ENCODE measurements at places on chromosomes 4 and X.
A peak's percentile ranks its signal among the peaks of the same experiment; 100 is the strongest.

GRCh38 chr4:161920304-161921052, 243.3 kb downstream of the FSTL5 start:
- DNase-seq: no peak

DNA sequence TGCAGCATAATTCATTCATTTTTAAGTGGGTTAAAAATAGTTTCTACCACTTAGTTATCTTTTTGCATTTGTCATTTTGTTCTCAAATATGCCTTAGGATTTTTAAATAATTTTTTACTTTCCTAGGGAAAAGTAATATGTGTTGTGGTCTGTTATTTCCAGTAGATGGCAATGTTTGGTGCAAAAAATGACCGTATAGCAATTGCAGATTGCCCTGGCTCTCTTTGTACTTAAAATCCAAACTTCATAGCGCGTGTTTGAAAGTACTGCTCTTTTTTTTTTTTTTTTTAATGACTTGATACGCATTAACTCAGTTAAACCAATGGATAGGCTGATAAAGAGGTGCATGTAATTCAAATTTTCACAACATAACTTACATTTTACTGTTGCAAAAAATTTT, 74.4 kb upstream of the RBMX start:
- no peak for DNase-seq

- DNase-seq: no peak
These were observed 177.8 kb upstream of the C1QTNF7 start for GRCh38 chr4:15250021-15250441.

DNA sequence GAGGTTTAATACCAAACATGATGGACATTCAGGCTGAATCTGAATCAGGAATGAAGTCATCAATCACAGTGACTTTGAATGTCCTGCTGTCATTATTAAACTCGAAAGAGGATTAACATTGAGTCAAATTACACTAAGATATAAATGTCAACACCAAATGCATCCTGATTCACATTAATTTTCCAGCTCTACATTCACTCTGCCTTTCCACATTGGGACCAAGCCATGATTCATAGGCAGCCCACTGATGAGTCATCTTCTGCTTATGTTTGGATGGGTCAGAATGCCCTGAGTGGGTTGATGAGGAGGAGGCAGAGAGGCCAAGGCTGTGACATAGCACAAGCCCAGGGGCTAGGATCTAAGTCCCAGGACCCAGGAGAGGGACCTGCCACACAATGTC, 247.6 kb upstream of the RPS6KA3 start:
- no peak for DNase-seq

DNA sequence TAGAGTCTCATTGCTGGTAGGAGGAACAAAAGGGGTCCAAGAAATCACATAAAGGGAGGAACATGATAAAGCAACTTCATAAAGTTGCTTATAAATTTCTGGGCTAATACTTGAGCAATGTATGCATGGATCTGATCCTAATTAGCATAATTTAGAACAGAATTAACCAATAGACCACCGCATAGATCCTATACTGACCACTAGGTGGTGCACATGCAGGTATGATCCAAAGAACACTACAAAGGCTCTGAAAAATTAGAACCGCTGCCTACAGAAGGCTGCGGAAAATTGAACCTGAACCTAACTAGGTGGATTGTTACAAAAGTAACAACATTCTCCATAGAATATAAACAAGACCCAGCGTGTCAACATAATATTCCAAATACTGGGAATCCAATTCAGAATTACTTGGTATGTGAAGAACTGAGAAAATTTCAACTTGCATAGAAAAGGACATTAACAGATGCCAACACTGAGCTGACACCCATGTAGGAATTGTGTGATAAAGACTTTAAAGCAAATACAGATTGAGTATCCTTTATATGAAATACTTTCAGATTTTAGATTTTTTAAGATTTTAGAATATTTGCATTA, 23.3 kb downstream of the BRCC3 start:
- peak; percentile 27 for DNase-seq

DNA sequence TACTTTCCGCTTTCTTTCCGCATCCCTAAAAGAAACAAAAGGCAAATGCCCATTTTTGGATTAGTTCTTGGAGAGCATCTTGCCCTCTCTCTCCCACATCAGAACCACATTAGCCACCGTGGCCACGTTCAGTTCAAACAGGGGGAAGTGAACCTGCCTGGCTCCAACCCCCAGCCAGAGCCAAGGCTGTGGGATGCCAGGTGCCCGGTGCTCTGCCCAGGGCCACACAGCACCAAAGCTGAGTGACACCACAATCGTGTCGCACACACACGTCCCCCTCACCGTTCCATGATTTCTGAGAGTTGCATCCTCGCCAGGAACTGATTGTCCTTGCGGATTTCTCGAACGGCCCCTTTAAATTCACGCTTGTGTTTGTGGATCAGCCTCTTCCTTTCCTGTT, 24.3 kb downstream of the NOP14 start:
- DNase-seq: no peak

- DNase-seq: no peak
These were observed 335.2 kb downstream of the PCDH10 start for GRCh38 chr4:133484287-133484686.

DNA sequence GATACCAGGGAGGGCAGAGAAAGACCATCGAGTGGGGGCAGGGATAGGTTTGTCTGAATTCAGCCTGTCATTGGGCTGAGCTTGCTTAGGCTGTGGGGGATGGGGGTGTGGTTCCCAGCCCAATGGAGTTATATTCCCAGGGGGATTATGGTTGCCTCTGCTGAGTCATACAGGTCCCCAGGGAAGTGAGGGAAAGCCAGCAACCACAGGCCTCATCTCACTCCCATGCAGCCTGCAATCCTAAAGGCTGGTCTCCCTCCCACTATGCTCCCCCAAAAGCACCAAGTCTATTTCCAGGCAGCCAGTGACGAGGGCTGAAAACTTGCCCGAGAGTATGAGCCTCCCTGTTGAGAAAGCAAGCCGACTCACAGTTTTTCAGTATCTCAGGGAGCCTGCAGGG, 39.3 kb downstream of the AFM start:
- no peak for DNase-seq

GRCh38 chr4:77820649-77821561, 1.7 kb upstream of the CNOT6L start:
- DNase-seq: no peak

- DNase-seq: no peak
These were observed 27.1 kb downstream of the TSC22D3 start for GRCh38 chrX:107748506-107748905.

DNA sequence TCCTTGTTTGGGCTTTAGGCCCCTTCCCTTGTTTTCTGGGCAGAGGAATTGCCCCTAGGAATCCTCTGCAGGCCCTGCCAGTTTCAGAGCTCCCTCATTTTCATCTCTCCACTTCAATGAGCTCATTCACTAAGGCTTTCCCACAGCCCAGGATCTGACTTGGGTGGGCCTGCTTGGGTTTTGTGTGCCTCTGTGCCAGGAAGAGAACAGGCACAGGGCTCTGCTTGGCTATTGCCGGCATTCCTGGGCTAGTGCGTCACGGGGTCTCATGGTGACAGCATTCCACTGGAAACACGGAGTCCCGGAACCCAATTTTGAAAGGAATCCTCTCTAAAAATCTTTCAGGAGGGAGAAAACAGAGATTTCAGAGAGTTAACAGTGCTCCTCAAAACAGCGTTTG, 150.5 kb downstream of the VCX3A start:
- DNase-seq: peak; percentile 39

DNA sequence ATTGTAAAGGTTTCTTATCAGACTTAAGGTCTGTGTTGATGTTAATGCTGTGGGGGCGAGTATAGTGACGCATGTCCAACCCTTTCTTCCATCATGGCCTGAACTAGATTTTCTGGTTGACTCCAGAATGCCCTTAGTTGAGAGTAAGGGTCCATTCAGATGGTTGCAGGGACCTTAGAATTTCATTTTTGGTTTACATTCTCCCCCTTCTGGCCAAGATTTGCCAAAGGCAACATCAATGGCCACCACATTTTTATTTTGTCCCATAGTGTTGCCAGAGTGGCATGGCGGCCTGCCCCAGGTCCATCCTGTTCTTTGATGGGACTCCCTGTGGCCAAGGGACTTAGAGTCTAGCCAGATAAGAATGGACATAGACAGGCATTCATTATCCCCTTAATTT, 368.5 kb downstream of the GPM6A start:
- DNase-seq: no peak

GRCh38 chrX:3094261-3094660, 53.0 kb downstream of the ARSF start:
- DNase-seq: peak; percentile 1

DNA sequence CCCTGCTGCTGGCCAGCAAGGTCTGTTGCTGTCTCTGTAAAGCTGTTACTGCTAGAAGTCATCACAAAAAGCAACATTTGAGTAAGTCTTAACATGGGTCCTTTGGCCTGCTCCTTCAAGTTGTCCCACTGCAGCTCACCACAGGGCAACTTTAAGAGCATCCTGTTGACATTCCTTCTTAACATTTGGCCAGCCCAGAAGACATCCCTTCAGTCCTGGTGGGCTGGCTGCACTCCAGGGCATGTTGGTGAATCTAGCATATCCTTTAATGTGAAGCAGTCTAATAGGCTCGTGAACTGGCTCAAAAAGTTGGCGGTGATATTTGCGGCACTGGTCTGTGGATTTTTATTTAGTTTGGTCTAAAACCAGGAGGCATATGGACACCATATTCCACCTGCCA, 92.2 kb upstream of the MAML3 start:
- DNase-seq: no peak

GRCh38 chr4:89275587-89275986, 32.0 kb downstream of the GPRIN3 start:
- DNase-seq: no peak

DNA sequence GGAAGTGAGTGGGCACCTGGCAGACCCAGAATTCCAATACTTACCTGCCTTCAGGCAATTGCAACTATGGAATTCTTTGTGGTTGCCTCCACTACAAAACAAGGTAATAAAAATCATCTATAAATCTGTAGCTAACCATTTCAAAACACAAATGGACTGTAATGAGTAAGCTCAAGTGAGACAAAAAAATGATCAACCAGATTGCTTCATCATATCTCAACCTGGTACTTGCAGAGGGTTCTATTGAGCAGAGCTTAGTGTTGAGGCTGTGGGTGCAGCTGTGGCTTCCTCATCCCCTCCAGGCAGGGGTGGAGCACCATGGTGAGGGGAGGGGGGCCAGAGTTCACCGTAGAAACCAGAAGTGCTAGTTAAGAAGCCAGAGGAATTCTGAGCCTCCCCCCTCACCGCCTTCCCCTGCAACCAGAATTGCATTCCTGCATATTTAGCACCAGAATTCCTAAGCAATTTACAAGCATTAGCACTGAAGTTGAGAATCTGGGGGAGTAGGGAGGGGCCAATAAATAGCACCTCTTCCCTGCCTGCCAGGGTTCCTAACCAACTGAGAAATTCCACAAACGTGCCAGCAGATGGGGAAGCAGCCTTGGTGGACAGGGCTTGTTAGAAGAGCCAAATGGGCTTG, 11.5 kb downstream of the CTAG1A start:
- peak; percentile 17 for DNase-seq

- DNase-seq: no peak
These were observed 19.4 kb upstream of the SMIM31 start for GRCh38 chr4:164734484-164734883.

DNA sequence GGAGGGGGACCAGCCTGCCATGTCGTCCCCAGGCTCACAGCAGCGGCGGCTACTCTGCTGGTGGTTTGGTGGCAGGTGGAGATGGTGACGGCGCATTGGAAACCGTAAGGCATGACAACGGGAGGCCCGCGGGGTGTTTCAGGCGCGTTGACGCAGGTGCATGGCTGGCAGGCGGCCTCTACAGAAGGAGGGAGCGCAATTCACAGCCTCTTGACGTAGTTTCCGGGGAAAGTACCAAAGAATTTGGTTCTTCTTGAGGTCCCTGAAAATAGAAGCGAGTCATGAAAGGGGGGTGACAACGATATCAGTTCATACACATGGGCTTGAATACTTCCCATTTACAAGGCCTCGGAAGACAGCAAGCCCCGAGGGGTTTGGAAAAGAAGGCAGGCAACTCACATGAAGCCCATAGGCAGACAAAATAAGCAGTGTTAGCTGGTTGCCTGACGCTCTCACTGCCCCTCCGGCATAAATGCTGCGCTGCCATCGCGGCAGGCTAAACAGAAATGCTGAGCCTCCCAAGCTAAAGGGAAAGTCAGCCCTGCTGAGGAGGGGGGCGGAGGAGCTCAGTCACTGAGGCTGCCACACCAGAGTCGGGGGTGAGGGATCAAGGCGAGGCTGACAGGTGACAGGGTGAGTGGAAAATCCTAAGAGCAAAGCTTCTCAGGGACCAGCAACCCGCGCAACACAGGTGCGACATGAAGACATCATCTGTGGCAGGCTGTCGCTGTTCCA, 52.3 kb upstream of the PDLIM3 start:
- DNase-seq: no peak

- DNase-seq: no peak
These were observed 215.5 kb downstream of the GPAT3 start for GRCh38 chr4:83751336-83751949.

DNA sequence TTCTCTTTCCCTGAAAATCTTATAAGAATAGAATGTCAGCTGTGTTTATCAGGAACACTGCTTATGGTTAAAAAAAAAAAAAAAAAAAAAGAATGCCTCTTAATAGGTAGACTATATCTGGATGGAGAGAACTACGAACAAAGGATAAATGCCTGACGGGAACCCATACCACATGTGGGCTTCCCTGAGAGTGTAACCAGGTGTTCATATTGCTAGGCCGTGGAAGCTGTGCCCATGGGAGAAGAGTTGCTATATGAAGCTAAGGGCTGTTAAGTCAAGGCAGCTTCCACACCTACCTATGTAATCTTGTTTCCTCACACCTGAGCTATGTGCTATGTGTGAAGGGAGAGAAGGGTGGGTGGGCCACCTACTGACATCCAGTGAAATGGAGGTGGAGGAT, 27.3 kb downstream of the TMEM184C start:
- DNase-seq: no peak

- no peak for DNase-seq
These were observed 41.0 kb downstream of the FNIP2 start for GRCh38 chr4:158809611-158810486.

- no peak for DNase-seq
These were observed 94.7 kb downstream of the SMIM20 start for GRCh38 chr4:26008737-26009136.

DNA sequence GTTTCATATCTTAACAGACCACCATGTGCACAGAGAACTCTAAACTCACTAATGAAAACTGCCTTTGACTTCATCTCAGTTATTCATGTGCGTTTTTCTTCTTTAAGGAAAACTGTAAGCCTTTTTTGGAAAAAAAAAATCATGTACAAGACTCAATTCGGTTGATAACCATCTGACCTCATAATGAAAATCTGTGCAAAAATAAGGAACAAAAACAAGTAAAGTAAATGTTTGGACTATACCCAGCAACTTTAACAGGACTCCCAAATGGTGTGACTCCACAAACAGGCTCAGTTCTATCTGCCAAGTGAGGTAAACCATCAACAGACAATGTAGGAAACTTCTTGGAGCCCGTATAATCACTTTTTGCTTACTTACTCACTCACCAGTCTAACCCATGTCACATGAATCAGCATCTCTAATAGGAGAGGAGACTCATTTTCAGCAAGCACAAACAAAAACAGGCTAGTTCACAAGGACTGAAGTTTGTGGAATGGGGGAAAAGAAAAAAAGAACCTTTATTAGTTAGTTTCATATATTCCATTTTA, 9.3 kb downstream of the APOO start:
- no peak for DNase-seq

- no peak for DNase-seq
These were observed 80.1 kb downstream of the TMEM131L start for GRCh38 chr4:153546280-153546679.

- DNase-seq: peak; percentile 38
These were observed 45.4 kb upstream of the CTAG2 start for GRCh38 chrX:154698630-154699248.

Data from adrenal gland (tissue), 19 donors.